Gastroesophageal sphincter (tissue), 4 donors: ENCODE measurements at places on chromosomes 7 and 10.

GRCh38 chr7:32507414-32507813, 12.1 kb downstream of the AVL9 start:
- ATAC-seq, result no peak

GRCh38 chr7:108079276-108079647, 50.9 kb downstream of the LAMB4 start:
- ATAC-seq, result no peak

- no peak for ATAC-seq
Observed at GRCh38 chr7:158834878-158835784, 5.8 kb upstream of the ESYT2 start.

GRCh38 chr10:15695852-15696251, 23.9 kb downstream of the ITGA8 start:
- no peak for ATAC-seq
